ENCODE measurements at places on chromosomes 2 and 18. TPM values are rescaled to one million over a fixed set of nuclear protein-coding genes. Genes with fewer than 3 reads are reported as not detected.

EML6 gene
- 0.93 TPM for total RNA-seq

HYCC2 gene
- total RNA-seq, result 19.1 TPM

MYO3B gene
- 9.1 TPM for total RNA-seq

CHCHD5 gene
- 32.3 TPM for total RNA-seq

CFC1 gene
- not detected for total RNA-seq

STON1 gene
- 35.0 TPM for total RNA-seq

EIF2B4 gene
- total RNA-seq, result 49.0 TPM

ATP8B1 gene
- 18.5 TPM for total RNA-seq

SERPINB13 gene
- 0.27 TPM for total RNA-seq

SAP130 gene
- 38.5 TPM for total RNA-seq

C2orf80 gene
- total RNA-seq, result not detected

ZNF638 gene
- total RNA-seq, result 208 TPM

Measured in mesothelial cell of epicardium (in vitro differentiated cells).